ENCODE measurements at places on chromosomes 2 and 18. TPM values are rescaled to one million over a fixed set of nuclear protein-coding genes. Genes with fewer than 3 reads are reported as not detected.

DNA sequence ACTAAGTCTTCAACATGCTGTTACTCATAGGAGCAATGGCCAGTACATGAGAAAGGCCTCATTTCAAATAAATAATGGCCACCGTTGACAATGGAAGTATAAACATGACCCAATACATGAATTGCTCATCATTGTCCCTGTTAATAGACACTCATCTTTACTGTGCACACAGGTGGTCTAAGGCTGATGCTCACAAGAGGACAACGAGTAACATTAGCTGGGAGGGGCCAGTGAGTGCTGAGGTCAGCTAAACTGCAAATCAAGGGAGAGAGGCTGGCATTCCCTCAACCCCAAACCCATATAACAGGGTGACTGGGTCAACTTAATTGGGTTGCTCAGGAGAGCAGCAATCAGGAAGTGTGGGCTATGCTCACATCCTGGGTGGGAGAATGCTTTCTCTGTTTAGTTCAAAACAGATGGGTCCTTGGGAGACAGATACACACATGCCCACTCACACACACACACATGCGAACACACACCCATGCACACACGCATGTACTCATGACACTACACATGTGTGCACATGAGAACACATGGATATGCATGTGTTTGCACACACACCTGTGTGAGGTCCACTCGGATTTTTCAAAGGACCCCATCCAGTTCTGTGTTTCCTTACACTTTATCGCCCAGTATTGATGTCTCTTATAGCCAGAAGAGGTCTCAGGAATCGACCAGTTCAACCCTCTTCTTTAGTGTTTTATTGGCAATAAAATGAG, 172.0 kb downstream of the INHBB start:
- DNase-seq = no peak

The OR6B2 gene
- total RNA-seq = not detected

The CCDC85A gene
- total RNA-seq = 4.7 TPM

- no peak for DNase-seq
Observed at GRCh38 chr2:144237830-144238627, 281.9 kb downstream of the ZEB2 start.

DNA sequence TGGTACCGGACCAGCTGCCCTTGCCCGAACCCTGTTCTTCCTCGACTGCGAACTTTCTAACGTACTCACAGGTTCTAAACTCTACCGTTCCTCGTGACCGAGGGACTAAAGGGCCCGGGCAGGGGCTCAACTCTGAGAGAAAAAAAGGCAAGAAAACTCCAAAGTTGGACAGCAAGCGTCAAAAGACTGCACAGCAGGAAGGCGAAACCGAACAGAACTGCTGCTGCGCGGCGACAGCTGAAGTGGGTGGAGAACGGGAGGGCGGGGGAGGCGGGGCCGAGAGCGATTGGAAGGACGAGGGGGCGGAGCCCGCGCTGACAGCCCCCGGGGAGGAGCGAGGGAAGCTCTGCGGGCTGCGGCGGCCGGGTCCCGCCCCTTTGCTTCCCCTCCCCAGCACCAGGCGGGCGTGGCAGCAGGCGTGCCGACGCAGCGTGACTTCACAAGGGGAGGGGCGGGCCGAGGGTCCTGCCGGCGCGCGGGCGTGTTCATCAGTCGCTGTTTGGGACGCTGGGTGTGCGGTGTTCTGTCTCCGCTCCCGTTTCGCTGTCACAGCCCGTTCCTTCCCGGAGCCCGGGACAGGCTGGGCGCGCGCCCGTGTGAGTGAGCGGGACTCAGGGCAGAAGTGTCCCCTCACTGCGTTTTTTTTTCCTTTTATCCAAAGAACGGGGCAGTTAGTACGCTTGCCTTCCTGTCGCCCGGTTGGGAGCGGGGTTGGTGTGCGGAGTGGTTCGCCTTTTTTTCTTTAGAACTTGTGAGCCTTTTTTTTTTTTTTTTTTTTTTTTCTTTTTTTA, at the start of gene NABP1:
NABP1 (plus strand) TSS at position 491 of the 791 bp plus-strand sequence. CDS start 479 bp downstream, outside the sequence.
- DNase-seq = peak; percentile 99

The UGT1A3 gene
- not detected for total RNA-seq

DNA sequence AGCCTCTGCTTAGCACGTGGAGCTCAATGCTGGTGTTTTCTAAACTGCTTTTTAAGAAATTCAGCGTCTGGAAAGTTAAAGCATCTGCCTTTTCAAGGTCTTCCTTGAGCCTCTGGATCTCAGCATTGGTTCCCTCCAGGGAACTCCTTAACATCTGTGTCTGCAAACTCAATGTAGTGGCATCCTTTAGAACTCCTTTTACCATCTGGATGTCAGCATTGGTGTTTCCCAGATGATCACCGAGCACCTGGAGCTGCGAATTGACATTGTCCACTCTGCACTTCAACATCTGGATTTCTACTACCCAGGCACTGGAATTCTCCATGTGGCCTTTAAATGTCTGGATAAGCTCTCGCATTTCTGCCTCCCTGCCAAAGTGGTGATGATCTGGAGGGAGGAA, 3.7 kb downstream of the CLEC4F start:
- DNase-seq = no peak

All from uterus (tissue), 4 donors.